A549 treated with RU486 at 1 μM for 4 hours (cell line): ENCODE measurements at places on chromosomes 11 and 22. TPM values are rescaled to one million over a fixed set of nuclear protein-coding genes. Genes with fewer than 3 reads are reported as not detected.

Gene PGA5
- not detected in 5 replicates for total RNA-seq

Gene CD248
- 0.05 TPM in 1 of 5 replicates, not detected in the others for total RNA-seq

Gene MEI1
- total RNA-seq = 0.08 TPM in 1 of 5 replicates, not detected in the others

Gene CCDC73
- not detected in 5 replicates for total RNA-seq

Gene LRRC74B
- not detected in 5 replicates for total RNA-seq

Gene LRRN4CL
- 0.07 to 0.13 TPM (median 0.13 TPM) in 3 of 5 replicates, not detected in the others for total RNA-seq

Gene SCGB1C1
- total RNA-seq = not detected in 5 replicates

Gene GPHA2
- not detected in 5 replicates for total RNA-seq

Gene NXPE2
- total RNA-seq = not detected in 5 replicates

Gene SYTL2
- total RNA-seq = 13.1 to 30.4 TPM (median 15.4 TPM) in 5 replicates
